Vagina (tissue), 2 donors: ENCODE measurements at places on chromosomes 16 and 17. TPM values are rescaled to one million over a fixed set of nuclear protein-coding genes. Genes with fewer than 3 reads are reported as not detected.

- no peak for DNase-seq
Observed at GRCh38 chr16:49854796-49855203, 1.1 kb downstream of the ZNF423 start.

GRCh38 chr16:27703545-27703944 is 153.6 kb downstream of the KATNIP start:
- no peak for DNase-seq

CASKIN2 gene
- total RNA-seq, result 19.9 TPM

DNA sequence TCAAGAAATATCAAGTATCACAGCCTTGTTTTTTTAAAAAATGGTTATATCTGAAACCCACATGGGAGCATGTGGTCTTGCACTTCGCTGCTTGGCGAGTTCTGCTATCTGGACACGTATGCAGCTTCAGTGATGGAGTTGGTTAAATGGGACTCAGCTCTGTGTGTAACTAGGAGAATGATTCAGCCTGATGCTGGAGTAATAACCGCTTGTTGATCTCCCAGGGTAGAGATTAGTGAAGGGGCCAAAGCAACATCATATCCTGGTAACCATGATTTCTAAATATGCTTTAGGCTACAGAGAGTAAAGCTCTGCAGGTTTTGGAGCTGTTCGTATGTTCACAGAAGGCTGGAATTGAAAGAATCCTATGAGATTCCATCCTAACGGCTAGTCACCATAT is 63.2 kb downstream of the IQCK start:
- DNase-seq, result no peak

KRT23 gene
- 0.98 TPM for total RNA-seq
